NT2/D1 (cell line): ENCODE measurements at places on chromosomes 4 and X.

- DNase-seq = no peak
These were observed 67.7 kb upstream of the EFNB1 start for GRCh38 chrX:68761086-68761485.

- DNase-seq = no peak
These were observed 1415.8 kb upstream of the TENM3 start for GRCh38 chr4:180827232-180828009.

- DNase-seq = no peak
These were observed 58.2 kb upstream of the C4orf50 start for GRCh38 chr4:6076391-6076790.

- DNase-seq = no peak
These were observed 22.2 kb downstream of the C4orf50 start for GRCh38 chr4:5995901-5996623.

DNA sequence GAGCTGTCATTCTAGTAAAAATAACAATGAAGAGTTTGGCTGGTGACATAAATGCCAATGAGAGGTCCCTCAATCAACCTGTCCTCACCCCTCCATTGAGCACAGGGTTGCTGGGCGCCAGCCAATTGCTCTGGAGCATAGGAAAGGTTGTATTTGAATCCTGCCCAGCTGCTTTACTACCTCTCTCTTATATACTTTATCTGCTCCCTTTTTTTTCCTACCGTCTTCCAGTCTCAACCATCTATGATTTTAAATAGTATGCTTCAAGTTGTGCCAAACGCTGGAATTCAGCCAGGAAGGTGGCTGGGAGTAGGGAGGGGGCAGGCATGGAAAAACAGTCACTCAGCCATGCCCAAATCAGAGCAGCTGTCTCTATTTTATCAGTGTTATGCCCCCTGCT is 153.8 kb downstream of the NR3C2 start:
- DNase-seq = no peak

DNA sequence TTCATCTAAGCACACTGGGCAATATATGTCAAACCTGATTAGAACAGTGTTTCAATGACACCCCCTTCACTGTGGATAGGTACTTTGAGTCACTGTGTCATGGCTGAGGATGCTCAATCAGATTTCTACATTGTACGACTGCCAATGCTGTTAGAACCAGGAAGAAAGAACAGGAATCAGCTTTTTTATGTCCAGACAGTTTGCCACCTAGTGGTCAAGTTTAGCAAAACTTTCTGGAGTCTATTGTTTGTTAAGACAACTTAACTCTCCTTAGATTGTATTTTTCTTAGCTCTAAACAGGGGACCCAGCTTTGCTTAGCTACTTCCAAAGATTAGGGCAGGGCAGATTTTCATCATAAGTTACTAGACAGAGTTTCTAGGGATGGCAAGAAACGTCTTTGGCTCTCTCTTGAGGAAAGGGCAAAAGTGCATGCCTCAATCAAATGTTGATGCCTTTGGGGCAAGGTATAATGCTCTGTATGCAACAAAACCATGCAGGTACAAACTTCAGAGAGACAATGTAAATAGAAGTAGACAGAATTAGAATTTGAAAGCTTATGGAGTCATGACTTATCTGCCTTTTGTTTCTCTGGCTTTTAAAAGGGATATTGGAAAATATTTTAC is 40.5 kb upstream of the BMP3 start:
- peak; percentile 44 for DNase-seq

- no peak for DNase-seq
These were observed 91.5 kb upstream of the ANKRD50 start for GRCh38 chr4:124804041-124804440.

DNA sequence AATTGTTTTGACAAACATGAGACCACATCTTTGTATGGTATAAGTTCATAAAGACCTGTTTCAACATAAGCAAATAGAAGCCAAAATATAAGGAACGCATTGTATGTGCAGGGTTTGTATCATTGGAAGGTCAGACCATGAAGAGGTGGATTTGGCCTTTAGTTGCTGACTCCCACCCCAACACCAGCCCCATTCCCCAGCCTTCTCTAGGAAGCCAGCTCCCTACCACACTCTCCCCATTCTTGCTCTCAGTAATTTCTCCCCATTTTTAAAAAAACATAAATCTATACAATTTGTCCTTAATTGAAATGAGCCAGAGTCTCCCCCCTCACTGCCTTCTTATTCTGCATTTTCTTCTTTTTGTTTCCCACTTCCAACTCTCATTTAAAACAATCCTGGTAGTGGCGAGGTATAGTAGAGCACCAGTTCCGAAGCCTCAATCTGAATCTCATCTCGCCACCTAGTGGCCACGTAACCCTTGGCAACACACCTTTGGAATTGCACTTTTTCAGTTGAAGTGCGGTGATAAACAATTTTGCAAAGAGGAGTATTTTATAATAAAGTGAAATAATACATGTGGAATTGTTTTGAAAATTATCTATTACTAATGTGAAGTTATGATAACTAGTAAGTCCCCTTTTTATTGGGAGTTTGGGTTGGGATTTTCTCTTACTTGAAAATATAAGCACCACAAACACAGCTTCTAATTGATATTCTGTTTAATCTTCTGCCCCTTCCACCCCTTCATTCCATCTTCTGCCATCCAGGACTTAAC is 126.6 kb downstream of the ASB9 start:
- peak; percentile 32 for DNase-seq

DNA sequence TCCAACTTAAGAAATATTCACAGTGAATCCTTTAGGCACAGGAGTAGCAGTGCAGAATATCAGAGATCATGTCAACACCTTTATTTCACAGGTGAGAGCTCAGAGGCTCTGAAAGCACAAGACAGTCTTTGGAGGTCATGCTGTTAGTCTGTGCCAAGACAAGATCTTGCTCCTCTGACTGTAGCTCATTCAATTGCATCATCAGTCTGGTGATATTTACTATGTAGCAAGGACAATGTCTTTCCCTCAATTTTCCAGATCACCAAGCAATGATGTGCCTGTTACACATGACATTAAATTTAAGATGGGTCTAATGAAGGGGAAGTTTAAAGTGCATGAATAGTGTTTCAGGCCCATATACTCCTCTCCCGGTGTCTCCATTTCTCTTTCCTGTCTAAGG is 277.5 kb downstream of the IL15 start:
- no peak for DNase-seq

- no peak for DNase-seq
These were observed 20.6 kb upstream of the TEC start for GRCh38 chr4:48290146-48290772.

GRCh38 chr4:34891892-34892291 is 1352.4 kb downstream of the ARAP2 start:
- DNase-seq = no peak

DNA sequence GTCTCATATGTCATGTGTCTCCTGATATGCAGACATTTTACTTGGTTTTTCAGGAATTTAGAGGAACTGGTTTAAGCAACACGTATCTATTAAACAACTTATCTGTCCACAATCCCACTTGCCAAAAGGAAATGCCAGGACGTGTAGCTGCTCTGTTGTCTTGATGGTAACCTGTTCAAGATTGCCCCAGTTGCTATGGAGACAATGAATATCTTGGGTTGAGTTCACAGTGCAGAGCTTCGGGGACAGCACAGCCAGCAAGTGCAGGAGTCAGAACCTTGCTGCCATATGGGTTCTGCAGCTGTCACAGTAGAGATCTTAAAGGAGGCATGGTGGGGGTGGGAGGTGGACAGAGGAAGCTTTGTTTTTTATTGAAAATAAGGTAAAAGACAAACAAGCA is 28.7 kb upstream of the FAM9B start:
- DNase-seq = no peak

- DNase-seq = no peak
These were observed 94.3 kb upstream of the PLAC1 start for GRCh38 chrX:134752558-134752957.

DNA sequence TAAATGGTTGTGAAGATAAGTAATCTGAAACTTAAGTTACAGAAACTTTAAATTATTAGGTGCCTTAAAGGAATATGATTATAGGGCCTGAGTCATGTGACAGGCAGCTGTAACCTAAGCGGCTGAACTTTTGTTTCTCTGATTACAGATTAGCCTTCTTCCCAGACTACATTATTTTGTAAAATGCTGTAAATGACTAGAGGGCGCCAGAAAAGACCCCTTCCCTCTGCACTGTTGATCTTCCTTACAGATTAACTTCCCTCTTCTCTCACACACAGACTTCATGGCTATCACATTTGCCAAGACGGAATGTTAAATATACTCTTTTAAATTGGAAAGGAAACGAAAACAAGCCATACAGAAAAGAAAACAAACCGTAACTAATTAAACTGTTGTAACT is 96.6 kb downstream of the EVC2 start:
- no peak for DNase-seq

GRCh38 chr4:123555807-123556273 is 159.2 kb downstream of the SPRY1 start:
- DNase-seq = no peak

DNA sequence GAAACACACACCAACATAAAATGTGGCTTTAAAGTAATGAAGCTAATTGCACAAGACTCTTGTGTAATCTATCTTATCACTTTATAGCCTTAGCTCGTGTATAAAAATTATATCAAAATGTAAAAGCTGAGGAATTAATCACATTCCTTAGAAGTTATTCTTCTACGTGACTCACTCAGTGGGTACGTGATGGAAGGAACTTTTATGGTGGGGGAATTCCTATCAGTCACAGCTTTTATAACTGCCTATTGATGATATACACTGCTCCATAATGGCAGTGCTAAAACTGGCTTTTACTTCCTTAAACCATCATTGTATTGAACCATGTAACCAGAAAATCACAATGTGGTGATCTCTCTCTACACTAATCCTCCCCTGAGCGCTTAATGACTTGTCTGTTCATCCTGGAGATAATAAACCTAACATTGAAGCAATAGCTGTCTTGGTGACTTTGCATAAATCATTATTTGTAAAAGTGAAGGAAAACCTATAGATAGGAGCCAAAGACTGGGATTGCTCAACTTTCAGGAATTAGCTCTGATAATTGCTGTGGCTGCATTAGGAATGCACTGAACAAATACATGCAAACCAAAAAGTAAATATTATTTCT is 276.7 kb downstream of the GBA3 start:
- no peak for DNase-seq

GRCh38 chrX:149221230-149221629 is 283.9 kb downstream of the IDS start:
- no peak for DNase-seq

GRCh38 chr4:42371305-42372252 is 25.7 kb upstream of the SHISA3 start:
- DNase-seq = peak; percentile 18

DNA sequence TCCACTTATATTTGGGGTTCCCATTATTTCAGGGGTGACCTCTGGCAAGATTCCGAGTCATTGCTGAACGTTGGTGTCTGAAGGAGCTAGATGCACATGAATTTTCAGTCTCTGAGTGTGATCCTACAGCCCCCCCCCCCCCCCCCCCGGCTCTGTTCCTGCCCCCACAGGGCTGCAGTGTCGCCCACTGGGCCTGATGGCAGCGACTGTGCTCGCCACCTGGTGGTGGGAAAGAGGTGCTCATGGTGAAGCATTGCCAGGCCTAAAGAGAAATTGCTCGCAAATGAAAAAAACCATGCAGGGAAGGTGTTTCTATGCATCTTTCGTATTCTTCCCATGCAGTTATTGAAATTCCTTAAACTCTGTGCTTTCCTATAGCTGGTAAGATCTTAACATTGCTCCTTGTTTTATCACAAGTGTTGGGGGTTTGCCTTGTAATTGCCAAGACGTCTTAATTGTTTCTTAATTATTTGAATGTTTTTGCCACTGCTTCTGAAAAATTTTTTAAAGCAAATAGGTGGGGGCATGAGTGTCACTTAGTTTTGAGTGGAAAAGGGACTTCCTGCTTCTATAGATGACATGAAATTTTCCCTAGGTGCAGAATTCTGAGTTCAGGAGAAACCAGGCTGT is 63.2 kb downstream of the CLDN22 start:
- no peak for DNase-seq

- no peak for DNase-seq
These were observed 240.3 kb upstream of the ANXA3 start for GRCh38 chr4:78311306-78311705.

DNA sequence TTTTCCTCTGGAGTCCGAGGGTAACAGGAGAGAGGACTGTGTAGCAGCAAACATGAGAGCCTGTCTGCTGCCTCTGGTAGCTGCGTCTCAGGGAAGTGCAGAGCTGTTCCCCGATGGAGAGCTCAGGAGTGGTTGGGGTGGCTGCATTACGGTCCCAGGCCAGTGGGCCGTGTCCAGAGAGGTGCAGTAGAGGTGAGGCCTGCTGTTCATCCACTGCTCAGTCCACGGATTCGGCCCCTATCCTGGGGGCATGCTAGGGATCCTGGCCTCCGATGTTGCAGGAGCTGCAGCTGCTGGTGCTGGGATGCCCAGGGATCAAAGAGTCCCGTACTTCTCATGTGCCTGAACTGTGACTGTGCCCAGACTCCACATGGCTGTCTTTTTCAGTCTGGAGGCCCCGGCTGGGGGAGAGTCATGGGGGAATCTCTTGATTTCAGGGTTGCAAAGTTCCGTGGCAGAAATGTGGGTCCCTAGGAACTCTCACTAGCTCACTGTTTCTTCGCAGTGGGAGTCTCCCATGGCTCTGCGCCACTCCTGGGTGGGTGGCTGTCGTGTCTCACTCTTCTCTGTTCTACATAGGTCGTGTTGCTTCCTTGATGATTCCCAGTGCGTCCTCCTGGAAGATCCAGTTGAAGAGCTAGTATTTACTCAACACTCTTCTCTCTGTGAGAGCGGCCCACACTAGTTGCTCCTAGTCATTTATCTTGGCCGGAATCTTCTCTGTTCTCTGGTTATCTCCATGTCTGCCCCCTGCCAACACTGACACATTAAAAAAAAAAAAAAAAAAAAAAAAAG is 109.5 kb upstream of the CENPE start:
- DNase-seq = no peak

DNA sequence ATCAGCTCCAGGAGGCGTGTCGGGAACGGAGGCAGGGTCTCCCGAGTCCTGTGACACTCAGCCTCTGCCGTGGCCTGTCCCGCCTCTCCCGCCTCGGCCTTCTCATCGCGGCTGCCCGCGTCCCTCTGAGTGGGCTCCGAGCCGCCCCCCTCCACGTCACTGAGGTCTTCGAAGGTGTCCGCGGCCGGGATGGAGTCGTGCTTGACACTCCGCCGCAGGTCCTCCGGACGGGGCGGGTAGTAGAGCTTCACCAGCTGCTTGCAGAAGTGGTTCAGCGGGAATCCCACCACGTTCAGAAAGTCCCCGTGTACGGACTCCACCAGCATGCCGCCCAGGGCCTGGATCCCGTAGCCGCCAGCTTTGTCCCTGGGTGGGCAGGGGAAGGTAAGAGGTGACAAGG is 25.0 kb downstream of the ASMTL start:
- no peak for DNase-seq

GRCh38 chr4:139273835-139274234 is 6.2 kb downstream of the MGARP start:
- DNase-seq = no peak

DNA sequence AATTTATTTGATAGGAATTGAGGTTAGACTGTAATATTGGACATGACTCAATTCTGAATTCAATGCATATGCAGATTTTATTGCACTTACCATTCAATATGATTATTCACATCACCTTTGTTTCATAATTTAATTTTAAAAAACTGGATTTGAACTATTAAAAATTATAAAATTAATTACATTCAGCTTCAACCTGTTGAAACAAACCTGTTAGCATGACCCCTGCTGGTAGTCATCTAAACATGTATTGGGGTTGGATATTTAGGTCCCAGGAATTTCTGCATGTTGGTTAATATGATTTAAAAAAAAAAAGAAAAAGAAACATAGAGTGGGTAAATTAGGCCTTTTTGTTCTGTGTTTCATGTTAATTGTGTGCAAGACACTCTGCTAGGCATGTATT is 85.9 kb downstream of the ARSJ start:
- no peak for DNase-seq
